GM03348 (cell line): ENCODE measurements at places on chromosomes 6 and 20.

DNA sequence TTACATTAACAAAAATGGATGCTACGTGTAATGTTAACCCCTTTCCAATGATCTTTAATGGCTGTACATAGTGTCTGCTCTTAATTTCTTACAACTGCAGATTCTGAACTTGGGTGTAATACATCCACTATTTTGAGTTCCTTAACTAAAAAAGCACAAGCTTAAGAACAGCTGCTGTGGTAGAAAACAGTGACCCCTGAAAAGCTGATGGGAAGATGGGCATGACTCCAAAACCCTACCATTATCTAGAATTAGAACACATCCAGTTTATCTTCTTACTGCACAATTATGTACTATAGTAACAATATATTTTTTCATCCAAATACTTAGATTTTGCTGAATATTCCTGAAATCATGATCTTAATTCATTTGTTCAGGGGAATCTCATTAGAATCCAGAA lies 49.3 kb downstream of the LYRM4 start:
- DNase-seq: no peak

DNA sequence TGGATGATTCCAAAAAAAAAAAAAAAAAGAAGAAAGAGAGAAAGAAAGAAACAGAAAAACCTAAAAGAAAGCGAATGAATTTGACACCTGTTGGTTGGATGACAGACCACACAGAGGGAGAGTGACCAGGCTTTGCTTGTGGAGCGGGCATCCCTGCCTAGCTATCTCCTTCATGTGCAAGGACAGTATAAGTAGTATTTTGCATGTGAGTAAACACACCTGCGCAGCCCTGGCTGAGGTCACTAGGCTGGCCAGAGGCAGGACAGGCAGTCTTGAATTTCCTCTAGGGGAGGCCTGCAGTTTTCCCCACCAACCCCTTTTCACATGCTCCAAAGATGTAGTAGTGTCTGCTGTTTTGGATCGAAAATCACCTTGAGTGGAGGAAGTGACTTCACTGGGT lies 126.4 kb downstream of the CCDC170 start:
- no peak for DNase-seq

GRCh38 chr6:149939909-149940671 lies 1.7 kb upstream of the ULBP2 start:
- DNase-seq: no peak

GRCh38 chr20:61251529-61252393 lies at the start of gene CDH4:
TSS of gene CDH4 (plus strand) at chr20:61252261.
- peak; percentile 83 for DNase-seq

- DNase-seq: no peak
Measured at GRCh38 chr6:22062807-22063408, 233.9 kb downstream of the PRL start.

- no peak for DNase-seq
Measured at GRCh38 chr6:3610206-3610605, 141.3 kb downstream of the PXDC1 start.

DNA sequence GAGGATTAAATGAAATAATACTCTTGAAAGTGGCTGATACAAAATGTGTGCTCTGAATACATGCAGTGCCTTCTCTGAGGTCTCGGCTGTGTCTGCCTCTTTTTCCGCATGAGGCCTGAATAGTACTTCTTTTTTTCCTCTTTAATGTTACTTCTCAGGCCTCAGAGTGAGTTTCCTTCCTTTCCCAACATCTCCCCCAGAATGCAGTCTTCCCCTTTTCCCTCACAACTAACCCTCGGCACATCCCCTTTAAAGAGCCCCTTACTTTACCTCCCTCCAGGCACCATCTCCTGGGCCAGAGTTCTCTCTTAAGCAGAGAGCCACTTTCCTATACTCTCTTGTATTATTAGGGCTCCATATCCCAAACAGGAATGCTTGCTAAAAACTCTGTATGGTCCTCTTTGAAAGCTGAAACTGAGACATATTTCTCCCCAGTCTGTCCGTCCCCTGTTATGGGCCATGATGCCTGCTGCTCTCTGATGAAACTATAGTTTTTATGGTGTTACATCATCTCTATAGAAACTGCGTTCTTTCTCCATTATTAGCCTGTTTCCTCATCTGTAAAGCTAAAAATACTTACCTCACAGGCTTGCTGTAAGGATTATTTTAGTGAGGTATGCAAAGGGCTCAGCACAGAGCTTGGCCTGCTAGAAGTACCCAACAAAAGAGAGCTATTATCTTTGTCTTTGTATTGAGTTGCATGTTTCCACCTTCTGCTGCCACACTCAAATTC lies 2.3 kb downstream of the PLAGL2 start:
- DNase-seq: no peak

GRCh38 chr6:124054034-124054433 lies 250.4 kb downstream of the NKAIN2 start:
- DNase-seq: no peak

- DNase-seq: peak; percentile 29
Measured at GRCh38 chr6:11815231-11815630, 36.6 kb upstream of the ADTRP start.

- DNase-seq: no peak
Measured at GRCh38 chr6:156946370-156946936, 169.3 kb downstream of the ARID1B start.

GRCh38 chr6:82408952-82409431 lies 45.4 kb downstream of the TPBG start:
- peak; percentile 46 for DNase-seq

GRCh38 chr6:46302176-46302575 lies 131.4 kb upstream of the ENPP5 start:
- DNase-seq: no peak

GRCh38 chr6:88290411-88290810 lies 124.3 kb upstream of the CNR1 start:
- DNase-seq: no peak

DNA sequence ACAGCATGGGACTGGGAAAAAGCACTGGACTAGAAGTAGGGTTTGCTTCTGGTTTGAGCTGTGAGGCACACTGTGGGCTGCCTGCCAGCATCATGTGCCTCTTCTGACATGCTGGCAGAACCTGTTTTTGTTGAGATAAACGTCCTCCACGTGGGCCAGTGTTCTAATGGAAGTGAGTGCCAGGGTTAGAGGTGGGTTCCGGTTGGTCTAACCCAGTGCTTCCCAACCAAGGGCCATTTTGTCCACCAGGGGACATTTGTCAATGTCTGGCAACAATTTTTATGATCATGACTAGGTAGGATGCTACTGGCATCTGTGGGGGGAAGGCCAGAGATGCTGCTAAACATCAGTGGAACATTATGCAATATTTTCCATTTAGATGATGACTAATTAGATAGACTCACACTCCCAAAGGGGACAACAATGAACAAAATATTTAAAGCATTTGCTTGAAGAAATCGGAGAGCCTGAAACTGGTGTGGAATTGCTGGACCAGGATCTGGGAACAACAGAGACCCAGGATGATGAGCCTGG lies 7.8 kb upstream of the APMAP start:
- peak; percentile 90 for DNase-seq

GRCh38 chr6:101422811-101423210 lies 29.3 kb downstream of the GRIK2 start:
- DNase-seq: no peak

- no peak for DNase-seq
Measured at GRCh38 chr6:15320693-15321092, 74.8 kb downstream of the JARID2 start.

GRCh38 chr20:45367126-45367525 lies 4.2 kb downstream of the SYS1 start:
- DNase-seq: no peak

- DNase-seq: peak; percentile 96
Measured at GRCh38 chr6:158868890-158869825, 50.0 kb upstream of the EZR start.

- DNase-seq: no peak
Measured at GRCh38 chr20:48293671-48294070, 508.4 kb upstream of the SULF2 start.

GRCh38 chr20:10488534-10488933 lies 53.4 kb downstream of the SLX4IP start:
- DNase-seq: no peak

GRCh38 chr6:15875797-15876196 lies 213.0 kb upstream of the DTNBP1 start:
- no peak for DNase-seq

GRCh38 chr6:114108119-114109002 lies 137.4 kb upstream of the HDAC2 start:
- peak; percentile 81 for DNase-seq

DNA sequence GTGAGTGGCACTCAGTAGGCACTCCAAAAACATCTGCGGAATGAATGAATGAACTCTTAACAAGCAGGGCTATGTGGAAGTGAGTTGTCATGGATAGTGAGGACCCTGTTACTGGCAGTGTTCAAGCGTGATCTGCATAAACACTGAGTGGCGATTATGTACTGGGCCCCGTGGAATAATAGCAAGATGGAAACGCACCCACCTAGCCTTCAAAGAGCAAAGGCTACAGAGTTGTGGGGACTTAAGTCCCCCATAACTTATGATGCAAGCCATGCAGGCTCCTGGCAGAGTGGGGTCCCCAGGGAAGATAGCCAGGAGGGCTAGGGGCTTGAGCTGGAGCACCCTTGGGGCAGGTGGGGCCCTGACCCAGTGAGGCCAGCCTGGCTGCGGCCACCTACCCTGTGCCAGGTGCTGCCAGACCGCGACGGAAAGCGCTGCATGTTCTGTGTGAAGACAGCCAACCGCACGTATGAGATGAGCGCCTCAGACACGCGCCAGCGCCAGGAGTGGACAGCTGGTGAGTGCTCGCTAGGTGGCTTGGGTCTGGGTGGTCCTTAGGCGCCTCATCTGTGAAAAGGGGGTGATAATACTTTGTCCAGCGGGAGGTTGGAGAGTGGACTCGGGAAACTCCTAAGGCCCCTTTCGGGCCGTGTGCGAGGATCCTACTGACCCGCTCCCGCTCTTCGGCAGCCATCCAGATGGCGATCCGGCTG lies 20.0 kb downstream of the DEF6 start:
- DNase-seq: peak; percentile 31

GRCh38 chr20:32437391-32438074 lies 79.4 kb downstream of the ASXL1 start:
- DNase-seq: no peak

DNA sequence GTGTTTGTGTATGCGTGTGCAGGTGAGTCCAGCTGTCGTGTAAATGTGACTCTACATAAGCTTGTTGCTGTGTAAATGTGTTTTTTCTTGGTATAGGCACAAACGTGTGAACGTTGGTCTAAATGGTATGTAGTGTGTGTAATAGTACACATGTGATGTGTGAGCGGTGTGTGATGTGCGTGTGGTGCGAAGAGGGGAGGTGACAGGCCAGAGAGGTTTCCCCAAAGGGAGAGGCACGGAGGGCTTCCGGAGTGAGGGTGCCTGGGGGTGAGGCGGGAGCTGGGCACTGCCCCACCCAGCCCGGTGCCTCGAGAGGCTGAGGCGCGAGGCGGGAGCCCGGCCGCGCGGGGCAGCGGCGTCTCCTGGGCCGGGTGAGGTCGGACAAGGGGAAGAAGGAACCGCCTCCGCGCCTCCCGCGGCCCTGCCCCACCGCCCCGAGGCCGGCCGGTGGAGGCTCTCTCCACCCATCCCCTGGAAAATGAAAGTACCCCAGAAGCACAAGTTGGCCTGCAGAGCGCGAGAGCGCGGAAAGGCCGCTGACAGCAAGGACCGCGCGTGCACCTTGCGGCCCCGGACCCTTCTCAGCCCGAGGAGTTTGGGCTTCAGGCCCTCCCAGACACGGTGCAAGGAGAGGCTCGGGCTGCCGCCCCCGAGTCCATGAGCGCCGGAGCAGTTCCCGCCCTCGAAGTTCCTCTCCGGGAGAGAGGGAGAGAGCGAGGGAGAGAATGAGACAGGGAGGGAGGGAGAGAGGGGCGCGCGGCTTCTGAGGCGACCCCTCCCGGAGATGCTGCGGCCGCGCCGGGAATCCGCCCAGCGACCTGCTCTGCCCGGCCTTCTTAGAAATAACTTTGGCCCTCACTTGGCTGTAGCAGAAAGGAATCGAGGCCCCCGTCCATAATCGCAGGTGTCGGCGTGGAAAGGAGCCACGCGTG lies 43.2 kb upstream of the OSTM1 start:
- peak; percentile 60 for DNase-seq

GRCh38 chr20:62918147-62918546 lies 8.2 kb downstream of the DIDO1 start:
- DNase-seq: no peak

GRCh38 chr6:147023148-147023547 lies 181.1 kb upstream of the STXBP5 start:
- no peak for DNase-seq

- peak; percentile 80 for DNase-seq
Measured at GRCh38 chr6:11085758-11086435, 7.7 kb upstream of the SMIM13 start.

GRCh38 chr6:16776394-16777017 lies 15.2 kb upstream of the ATXN1 start:
- no peak for DNase-seq

DNA sequence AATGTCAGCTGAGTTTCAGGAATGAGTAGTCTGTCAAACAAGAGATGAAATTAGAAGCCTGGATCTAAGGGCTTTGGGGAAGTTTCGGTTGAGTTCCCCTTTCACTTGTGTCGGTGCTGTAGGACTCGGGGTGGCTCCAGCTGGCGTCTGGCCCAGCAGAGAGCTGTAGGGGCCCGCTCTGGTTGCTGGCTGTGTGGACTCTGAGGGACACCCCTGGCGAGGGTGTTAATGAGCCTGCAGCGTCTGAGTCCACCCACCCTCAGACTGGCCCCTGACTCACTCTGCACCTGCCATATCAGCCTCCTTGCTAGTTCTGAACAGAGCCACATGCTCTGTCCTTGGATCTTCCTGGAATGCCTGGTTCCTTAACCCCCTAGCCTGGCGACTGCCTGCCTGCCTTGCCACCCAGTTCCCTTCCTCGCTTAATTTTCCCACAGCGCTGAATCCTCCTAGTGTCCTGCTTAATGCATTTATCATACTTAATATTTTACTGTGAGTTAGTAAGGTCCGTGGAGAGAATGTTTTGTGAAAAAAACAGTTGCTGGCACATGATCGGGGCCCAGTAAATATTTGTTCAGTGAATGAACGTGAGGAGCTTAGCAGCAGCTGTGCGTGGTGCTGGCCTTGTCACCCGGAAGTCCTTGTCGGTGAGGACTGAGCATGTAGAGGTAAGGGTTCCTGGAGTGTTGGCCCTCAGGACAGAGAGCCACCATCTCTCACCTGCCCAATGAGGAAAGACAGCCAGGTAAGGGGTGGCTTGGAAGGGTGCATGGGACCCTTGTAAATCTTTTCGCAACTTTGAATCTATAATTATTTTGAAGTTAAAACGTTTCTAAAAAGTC lies 1.6 kb downstream of the DNAJC5 start:
- peak; percentile 43 for DNase-seq

GRCh38 chr6:83867527-83868161 lies 8.2 kb downstream of the CYB5R4 start:
- peak; percentile 65 for DNase-seq

GRCh38 chr20:40325006-40325568 lies 363.9 kb downstream of the MAFB start:
- no peak for DNase-seq
